Stimulated activated CD4-positive, alpha-beta T cell treated with anti-CD3 and anti-CD28 coated beads, Interleukin-15, amount 100 ng/mL, for 1 hour (primary cell): ENCODE measurements at places on chromosomes 1 and 21.

DNA sequence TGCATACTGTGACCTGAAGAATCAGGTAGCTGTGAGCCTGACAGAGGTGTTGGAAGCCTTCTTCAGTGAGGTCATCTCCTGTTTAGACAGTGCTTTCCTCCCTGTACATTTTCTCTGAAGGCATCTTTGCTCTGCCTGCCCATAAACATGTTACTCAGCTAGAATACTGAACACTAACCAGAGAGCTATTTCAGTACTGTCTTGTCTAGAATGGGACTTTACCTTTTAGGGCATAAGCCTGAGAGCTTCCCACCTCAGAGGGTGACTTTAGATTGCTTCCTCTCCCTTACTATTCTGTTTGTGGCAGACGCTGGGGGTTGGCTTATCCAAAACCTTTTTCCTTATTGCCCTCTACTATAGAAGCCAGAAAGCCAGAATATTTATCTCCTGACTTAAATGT, 23.3 kb upstream of the ZNF326 start:
- DNase-seq = no peak

GRCh38 chr1:55233145-55233777, 18.1 kb upstream of the USP24 start:
- DNase-seq = no peak

DNA sequence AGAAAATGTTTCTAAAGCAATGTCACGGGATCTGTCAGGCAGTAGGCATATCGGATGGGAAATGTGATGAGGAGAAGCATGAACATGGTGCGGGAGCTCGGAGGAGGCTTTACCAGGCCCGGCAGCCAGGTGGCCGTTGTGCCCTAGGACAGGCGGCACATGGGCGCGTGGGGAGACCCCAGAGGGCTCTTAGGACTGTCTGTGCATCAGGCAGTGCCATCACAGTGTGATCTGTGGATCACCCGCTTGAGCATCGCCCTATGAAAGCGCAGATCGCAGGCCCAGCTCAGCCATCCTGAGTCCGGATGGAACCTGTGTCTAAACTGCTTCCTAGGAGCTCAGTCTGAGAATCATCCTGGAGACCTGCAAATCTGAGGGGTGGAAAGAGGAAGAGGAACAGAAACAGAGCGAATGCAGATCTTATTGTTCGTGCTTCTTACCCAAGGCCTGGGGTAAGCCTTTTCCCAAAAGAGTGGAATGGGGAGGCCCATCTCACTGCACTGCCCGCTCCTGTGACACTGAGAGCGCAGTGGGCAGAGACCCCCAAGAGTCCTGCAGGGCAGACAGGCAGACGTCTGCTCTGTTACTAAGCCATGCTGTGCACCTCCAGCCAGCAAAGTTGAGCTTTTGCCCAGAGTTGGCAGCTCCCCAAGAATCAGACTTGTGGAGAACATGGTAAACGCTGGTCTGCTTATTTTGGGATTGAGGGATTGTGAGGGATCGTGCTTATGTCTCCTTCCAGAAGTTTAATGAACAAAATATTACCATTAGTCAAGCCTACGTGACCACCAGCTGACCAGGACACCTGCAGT, 251.0 kb downstream of the RHOU start:
- DNase-seq = no peak

GRCh38 chr1:17086751-17087150, 32.5 kb downstream of the PADI2 start:
- DNase-seq = no peak

- DNase-seq = no peak
Measured at GRCh38 chr1:165551469-165551868, 7.7 kb downstream of the LRRC52 start.

DNA sequence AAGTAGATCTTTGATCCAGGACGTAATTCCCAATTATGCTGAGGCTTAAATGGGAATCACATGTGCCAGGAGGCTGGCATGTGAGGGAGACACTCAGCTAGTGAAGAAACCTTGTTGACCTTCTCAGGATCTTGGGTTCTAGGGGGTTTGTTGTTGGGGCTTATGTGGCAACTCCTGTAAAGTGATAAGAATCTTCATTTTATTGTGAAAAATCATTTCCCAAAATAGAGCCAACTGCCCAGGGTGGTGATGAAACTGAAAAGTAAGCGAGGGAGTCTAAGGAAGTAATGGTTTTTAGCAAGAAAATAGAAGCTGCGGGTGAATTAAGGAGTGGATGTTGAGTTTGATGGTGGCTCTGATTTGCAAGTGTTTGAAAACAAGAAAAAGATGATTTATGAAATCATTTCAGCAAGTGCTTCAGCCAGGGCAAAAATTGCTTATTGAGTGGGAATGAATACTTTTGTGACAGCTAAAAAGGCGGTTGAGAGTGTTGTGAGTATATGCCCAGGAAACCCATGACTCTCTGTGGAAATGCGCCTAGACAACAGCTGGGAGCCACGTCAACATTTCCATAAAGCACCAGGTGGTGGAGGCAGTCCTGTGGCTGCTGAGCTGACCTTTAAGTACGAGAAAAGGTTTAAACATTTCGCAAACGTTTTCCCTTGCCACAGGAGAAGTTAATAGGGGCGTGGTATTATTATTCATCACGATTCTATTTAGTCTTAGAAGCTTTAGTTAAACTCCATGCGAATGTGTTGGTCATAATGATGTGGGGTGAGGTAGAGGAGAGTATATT, 102.7 kb downstream of the HMGB4 start:
- DNase-seq = no peak

DNA sequence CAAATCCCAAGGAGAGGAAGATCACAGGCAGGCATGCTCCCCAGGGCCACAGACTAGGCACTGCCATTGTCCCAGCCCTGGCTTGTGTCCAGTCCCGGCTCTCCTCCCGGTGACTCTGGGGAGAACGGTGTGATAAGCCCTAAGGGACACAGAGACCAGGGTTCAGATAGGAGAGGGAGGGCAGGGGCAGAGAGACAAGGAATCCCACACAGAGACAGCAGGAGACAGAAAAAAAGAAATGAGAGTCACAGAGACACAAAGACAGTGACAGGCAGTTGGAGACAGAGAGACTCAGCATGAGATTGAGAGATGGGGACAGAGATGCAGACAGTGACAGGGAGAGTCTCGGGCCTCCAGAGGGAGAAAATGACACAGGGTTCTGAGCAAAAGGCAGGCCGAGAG, 361 bp downstream of the INSRR start:
- DNase-seq = no peak

DNA sequence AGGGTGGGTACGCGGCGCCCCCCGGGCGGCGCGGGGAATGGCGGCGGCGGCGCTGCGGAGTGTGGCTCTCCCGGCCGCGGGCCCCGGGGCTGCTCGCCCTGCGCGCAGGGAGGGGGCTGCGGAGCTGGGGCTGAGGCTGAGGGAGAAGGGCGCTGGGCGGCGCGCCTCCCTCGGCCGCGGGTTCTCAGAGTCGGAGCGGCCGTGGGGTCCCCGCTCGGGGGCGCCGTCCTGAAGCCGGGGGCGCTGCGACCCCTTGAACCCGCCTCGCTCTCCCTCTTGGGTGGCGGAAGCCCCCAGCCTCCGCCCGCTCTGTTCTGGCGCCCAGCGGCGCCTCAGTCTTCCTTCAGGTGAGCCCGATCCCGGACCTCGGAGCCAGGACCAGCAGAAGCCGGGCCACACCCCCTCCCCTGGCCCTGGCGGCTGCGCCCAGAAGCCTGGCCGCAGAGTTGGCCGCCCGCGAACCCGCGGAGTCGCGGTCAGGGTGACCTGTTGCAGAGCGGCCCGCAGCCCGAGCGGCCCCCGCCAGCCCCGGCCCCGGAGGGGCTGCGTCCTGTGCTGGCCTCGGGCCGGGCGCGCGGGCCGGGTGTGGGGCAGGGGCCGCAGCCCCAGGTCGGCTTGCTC, 532 bp downstream of the RALGPS2 start:
- DNase-seq = peak; percentile 8

DNA sequence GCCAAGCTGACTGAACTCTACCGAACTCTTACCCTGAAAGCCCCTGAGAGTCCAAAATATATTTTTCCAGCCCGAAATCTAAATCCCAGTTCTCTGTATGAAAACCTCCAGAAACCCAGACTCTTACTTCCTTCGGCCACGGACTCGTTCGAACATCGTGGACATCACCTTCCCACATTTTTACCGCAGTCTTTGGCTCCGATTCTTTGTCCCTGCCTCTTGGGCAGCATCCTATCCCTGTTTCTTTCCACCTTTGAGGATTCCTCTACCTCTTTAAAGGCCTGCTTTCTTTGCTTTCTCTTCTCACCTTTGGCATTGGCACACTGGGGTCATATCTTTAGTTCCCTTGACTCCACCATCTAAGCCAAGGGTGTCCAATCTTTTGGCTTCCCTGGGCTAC, 932 bp upstream of the USP24 start:
- DNase-seq = no peak

- DNase-seq = no peak
Measured at GRCh38 chr1:161953256-161953920, 70.3 kb downstream of the OLFML2B start.

DNA sequence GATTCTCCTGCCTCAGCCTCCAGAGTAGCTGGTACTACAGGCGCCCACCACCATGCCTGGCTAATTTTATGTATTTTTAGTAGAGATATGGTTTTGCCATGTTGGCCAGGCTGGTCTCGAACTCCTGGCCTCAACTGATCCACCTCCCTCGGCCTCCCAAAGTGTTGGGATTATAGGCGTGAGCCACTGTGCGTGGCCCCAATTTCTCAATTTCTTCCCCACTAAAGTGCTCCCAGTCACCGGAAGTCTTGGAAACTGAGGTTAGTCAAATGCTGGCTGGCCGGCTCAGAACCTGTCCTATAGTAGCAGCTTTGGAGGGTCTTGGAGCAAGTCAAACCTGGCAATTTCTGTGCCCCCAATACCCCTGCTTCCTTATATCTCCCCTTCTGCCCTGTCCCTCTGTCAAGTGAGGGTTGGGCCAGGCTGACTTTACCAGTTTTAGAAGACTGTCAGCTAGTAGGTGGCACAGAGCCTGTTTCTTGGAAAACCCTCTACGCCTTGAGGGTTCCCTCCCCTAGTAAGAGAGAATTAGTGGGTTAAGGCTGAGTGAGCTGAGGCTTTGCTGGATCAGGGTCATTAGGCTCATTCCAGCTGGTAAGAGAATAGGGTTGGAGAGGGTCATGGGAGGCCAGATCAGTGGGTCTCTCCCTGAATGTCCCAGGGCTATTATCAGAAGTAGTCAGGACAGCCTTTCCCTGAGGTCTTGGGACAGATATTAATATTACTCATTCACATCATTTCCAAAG, 8.3 kb upstream of the EPB41 start:
- no peak for DNase-seq

- DNase-seq = no peak
Measured at GRCh38 chr1:3153902-3154795, 85.1 kb downstream of the PRDM16 start.

GRCh38 chr21:16522548-16522947, 792.8 kb downstream of the USP25 start:
- no peak for DNase-seq

DNA sequence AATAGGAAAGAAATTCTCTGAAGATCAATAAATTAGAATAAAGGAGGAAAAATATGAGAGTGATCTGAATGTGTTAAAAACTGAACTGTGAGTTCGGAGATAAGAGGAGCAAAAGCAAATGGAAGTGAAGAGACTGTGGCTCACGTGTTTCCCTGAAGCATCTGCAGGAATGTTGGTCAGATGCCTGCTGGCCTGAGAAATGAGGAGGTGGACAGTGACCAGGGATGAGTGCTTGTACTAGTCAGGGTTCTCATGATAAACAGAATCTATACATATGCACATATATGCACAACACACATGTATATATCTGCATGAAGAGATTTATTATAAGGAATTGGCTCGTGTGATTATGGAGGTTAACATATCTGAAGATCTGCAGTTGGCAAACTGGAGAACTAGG, 103.4 kb upstream of the TIAM1 start:
- no peak for DNase-seq

DNA sequence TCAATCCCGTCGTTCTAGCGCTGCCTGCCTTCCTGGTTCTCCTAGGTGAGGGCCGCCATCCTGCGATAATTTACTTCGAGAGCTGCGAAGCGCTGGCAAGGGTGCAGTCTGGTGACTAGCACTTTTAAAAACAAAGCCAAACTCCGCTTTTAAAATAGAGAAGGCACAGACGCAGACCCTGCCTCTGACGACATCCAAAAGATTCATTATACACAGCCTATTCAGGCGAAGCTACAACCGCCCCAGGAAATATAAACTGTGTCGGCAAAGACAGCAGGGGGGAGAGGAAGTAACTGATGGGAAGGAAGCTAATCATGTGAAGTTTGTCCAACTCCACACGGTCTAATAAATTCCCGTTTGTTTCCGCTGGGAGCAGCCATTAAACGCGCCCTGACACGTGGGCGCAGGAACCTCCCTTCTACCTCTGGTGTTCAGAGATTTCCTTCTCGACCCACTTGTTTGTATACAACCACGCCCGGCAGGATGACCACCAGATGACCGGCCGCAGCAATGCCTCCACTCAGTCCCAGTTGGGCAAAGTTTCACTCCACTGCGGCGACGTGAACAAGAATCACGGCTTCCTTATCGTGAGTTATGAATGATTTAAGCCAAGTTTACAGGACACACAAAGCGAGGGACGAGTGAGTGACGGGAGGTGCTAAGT, 1.3 kb downstream of the GNG12 start:
- DNase-seq = no peak

- DNase-seq = no peak
Measured at GRCh38 chr1:28112388-28113241, 24.2 kb upstream of the EYA3 start.

DNA sequence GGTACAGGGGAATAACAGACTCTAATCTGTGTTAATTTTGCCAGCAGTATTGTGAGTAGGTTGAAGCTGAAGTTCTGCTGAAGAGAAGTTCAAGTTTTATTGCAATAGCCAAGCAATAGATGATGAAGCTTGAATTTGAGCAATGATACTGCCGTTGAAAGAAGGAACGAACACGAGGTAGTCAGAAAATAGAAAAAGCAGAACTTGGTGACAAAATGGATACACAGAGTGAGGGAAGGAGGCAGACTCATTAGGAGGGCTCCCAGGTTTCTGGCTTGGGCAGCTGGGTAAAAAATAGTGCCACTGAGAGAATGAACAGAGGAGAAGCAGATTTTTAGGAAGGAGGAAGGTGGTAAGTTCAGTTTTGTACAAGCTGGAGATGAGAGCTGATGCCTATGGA, 22.3 kb upstream of the AGO1 start:
- DNase-seq = no peak

DNA sequence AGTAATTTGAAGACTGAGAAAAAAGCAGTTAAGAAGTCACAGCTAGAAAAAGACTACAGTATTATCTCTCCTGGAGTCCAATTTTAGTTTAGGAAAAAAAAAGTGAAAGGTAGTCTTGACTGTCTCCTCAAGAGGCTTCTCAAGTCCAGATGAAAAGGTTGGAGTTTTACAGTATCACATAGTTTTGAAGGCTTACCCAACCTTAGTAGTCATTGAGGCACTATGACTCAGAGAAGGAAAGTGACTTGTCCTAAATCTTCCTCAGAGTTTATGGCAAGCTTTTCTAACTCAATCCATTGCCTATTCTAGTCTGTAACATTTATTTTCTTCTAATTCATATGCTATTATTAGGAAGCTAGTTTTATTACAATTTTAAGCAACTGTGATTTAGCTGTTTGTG, 174.9 kb downstream of the DPYD start:
- DNase-seq = no peak

GRCh38 chr1:115656461-115657077, 14.8 kb downstream of the VANGL1 start:
- DNase-seq = no peak
